Dorsolateral prefrontal cortex (tissue), 122 donors: ENCODE measurements at places on chromosomes 7 and 10.

GRCh38 chr7:111736552-111736874 lies 174.2 kb upstream of the IMMP2L start:
- DNase-seq: no peak

DNA sequence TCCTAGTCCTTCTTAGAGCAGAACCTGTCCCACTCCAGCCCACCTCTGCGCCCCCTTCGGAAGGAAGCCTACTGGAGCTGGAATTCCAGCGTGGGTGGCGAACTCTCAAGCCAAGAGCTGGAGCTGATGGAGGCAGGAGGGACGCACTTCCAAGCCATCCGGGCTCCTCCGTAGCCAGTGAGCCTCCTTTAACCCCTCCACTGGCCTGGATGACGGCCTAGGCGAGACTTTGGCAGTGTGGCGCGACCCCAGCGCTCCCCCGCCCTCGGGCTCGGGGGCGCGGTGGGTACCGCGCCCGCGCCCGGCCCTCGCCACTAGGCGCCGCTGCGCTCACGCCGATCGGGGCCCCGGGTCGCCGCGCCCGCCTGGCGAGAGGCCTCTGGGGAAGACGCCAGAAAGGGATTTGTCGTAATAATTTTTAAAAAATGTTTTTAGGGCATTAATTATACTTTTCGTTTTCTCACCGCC lies 5.1 kb upstream of the EMX2 start:
- DNase-seq: no peak

DNA sequence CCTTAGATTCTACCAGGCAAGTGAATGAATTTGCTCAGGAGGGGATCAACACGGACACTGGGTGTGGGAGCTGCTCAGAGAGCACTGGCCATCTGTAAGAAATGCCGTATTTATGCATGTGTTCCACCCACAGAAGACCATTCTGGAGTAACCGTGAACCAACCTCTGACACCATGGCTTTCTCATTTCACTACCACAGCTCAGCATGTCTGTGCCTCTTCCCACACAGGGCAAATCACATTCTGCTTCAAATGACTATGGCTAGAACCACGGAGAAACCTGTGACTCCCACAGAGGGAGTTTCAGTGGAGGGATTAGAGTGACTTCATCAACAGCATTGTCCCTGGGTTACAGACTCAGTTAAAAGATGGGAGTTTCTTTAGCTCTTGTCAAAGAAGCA lies 893.4 kb downstream of the XPNPEP1 start:
- no peak for DNase-seq

DNA sequence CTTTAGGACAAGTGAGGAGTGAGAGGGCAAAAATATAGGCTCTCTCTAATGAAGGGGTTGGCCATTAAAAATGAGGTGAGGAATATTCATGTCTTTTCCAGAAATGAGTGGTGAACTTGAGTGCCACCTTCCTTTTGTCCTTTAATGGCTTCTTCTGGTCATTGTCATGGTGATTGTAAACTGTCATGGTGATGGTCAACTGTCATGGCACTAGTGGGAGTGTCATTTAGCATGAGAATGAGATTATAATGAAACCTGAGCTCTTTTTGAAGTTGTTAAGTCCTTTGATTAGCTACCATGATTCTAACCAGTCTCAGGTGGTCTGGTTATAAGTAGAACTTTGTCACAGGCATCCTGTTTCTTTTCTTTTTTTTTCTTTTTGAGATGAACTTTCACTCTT lies 524.4 kb downstream of the NEBL start:
- DNase-seq: no peak

GRCh38 chr10:20429742-20430141 lies 467.4 kb downstream of the NEBL start:
- no peak for DNase-seq

DNA sequence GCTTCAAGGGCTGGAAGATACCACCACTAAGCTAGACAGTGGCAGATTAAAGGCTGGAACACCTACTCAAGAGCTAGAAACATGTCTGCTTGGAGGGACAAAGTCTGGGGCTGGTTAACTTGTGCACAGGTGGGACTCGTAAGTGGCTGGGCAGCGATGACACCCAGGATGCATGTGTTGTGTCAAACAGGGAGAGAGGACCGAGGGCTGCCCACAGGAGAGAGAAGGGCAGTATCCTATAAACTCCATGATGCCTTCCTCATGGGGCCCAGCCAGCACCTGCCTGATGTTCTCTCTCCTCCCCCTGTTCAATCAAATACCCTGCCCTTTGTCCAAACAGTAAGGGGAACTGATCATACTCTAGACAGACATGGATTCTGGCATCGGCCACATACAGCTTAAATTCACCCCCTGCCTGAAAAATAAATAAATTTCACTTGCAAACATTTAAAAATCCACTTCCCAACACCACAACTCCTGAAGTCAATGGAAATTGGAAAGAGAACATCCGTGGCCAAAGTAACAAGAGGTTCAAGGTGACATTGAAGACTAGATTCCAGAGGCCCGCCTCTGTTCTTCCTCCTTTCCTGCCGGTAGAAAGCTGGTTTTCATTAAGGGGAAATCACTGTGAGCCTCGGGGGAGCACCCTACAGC lies 50.6 kb downstream of the CHST15 start:
- no peak for DNase-seq

DNA sequence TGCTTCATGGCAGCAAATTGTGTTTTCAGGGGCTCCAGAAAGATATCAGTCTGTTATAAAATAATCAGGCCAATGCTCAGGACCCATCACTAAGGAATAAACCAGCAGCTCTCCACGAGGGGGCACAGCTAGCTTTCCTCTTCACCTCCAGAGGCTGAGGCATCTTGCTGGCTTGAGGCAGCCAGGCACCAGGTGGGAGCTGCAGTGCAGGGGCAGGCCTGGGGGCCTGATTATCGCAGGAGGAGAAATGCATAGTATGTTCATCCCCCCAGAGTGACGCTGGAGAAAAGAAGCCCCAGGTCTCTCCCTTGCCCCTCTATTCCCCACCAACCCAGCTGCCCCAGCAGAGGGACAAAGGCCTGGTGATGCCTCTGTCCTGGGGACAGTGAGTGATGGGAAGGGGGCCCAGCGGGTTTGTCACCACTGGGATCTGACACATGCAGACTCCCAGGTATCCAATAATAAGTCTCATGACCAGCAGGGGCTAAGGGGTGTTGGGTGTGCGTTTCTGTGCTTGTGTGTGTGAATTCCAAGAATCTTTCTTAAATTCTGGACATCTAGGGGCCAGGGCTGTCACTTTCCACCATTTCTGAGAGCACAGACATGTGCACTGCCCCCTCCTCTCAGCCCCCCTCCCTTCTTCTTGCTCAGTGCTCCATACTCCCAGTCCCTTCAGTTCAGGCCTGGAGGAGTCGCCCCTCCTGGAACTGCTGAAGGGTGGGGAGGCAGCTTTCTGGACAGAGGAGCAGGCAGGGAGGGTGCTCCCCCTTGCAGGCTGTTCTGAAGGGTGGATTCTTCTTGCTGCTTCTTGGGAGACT lies 128.1 kb upstream of the FAM20C start:
- DNase-seq: peak; percentile 62

GRCh38 chr7:158646766-158647474 lies 57.7 kb downstream of the NCAPG2 start:
- no peak for DNase-seq

- no peak for DNase-seq
Measured at GRCh38 chr7:64872351-64873154, 30.5 kb upstream of the ZNF273 start.

- peak; percentile 24 for DNase-seq
Measured at GRCh38 chr7:131521651-131522163, 34.7 kb downstream of the PODXL start.

GRCh38 chr10:68600041-68600778 lies 40.1 kb downstream of the TET1 start:
- peak; percentile 90 for DNase-seq

GRCh38 chr7:75573477-75574019 lies 81.4 kb downstream of the SPDYE5 start:
- DNase-seq: no peak

GRCh38 chr10:27558612-27559020 lies 54.5 kb downstream of the RAB18 start:
- DNase-seq: peak; percentile 25

- peak; percentile 63 for DNase-seq
Measured at GRCh38 chr10:81873932-81874816, 820 bp upstream of the NRG3 start.

GRCh38 chr10:17735166-17735941 lies 16.6 kb upstream of the TMEM236 start:
- no peak for DNase-seq

DNA sequence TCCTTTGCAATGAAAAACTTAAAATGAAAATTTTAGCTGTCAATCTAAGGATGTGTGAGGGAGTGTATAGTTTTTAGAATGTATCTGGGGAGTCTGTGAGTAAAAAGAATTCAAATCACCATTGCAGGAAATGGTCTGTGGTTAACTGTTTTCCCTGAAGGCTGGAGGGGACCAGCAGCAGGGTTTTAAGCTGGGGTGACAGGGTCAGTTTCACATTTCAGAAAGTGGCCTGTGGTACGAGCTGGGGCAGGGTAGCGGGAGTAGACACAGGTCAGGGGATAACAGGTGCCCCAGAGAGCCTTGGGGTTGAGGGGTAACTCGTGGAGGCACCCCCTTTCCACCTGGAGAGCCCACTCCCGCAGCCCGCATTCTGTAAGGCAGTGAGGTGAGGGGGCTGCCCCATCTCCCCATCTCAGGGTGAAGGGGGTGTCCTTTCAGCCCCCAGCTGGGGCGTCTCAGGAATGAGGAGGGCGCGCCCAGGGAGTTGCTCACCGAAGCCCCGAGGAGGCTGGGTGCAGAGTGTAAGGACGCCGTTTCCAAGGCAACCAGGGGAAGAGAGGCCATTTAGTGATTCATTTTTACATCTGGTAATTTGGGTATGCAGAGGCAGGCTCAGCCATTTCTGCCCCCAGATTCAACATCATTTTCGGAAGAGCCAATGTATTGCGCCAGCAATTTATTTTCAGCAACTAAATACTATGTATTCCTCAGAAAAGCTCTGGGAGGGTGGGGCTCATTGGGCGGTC lies 168.9 kb downstream of the SLIT1 start:
- DNase-seq: peak; percentile 59

DNA sequence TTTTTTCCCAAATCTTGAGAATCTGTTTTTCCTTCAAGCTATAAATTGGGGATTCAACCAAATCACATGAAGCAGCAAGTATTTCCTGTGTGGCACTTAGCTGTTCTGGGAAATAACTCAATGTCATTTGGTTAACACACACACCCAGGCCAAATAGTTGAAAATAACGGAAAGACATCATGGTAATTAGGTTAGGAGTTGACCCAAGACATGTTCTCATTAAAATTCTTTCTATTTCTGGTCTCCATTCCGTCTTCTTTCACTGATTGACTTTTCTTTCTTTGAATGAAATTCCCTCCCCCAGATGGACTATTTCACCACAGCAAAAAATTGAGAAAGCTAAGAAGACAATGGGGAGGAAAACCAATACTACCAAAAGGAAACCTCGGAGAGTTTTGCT lies 30.5 kb downstream of the NRP1 start:
- DNase-seq: no peak

DNA sequence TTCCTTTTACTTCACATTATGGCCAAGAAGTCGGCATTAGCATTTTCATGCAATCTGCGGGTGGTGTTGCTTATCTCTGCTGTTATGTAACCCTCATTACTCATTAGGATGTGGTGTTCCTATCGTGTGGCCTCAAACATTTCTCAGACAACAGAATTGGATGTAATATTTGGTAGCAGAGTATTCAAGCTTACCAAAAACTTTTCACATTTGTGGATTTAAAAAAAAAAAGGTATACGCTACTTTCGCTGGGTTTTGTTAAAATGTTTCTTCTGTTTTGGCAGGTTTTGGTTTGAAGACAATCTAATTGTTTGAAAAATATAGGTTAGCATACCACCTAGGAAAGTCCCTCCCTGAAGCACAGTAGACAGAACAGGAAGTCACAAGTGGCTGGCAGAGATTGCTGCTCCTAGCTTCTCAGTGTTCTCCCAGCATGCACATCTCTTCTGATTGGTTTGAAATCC lies 128.8 kb downstream of the GATA3 start:
- no peak for DNase-seq

GRCh38 chr10:76149182-76149581 lies 717.8 kb downstream of the LRMDA start:
- no peak for DNase-seq

- no peak for DNase-seq
Measured at GRCh38 chr10:58143944-58144343, 123.8 kb downstream of the IPMK start.

- DNase-seq: peak; percentile 96
Measured at GRCh38 chr10:122953902-122954730, at the start of gene C10orf88. TSS of gene C10orf88 (minus strand) at chr10:122954227. CDS start at chr10:122954178, 49 bp downstream.

- no peak for DNase-seq
Measured at GRCh38 chr7:101255796-101256195, 10.9 kb upstream of the FIS1 start.

DNA sequence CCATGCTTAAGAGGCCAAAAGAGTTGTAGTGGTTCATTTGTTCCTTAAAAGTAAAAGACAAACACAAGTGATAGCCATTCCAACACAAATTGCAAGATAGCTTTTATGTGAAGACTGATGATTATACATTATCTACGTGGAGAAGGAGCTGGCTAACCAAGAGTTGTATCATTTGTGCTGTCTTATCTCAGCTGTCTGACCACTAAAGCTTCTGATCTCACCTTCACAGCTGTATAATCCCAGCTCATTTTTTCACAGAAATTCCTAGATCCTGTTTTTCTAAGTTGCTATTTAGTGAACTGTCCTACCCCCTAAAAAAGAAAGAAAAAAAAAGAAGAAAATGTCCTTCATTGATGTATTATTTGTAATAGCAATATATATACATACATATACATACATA lies 9.8 kb downstream of the USP6NL start:
- DNase-seq: no peak

DNA sequence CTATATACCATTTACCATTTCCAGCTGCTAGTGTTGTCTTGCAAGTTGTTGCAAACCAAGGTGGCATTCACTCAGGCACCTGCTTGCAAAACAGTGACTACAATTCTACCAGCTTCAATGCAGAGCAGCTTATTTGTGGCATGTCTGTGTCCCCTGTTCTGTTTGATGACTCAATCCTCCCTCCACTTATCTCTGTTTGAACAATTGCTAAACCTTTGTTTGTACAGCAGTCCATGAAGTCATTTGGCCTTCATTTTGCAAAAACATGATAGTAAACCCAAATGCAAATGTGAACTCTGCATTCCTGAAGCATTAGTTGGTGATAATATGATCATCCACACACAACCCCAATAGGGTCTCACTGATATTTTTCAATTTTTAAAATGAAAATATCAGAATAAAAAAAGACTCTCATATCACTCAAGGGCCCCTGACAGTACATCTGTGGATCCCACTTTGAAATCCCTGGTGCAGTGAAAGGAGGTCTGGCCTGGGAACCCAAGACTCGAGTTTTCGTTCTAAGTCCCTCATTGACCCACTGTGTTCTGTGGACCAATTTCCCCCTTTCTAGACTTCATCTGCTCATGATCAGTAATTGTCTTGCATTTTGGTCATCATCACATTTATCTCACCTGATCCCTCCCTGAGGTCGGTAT lies 425.4 kb downstream of the RPS24 start:
- no peak for DNase-seq
